ENCODE measurements at places on chromosomes 12 and 14.

DNA sequence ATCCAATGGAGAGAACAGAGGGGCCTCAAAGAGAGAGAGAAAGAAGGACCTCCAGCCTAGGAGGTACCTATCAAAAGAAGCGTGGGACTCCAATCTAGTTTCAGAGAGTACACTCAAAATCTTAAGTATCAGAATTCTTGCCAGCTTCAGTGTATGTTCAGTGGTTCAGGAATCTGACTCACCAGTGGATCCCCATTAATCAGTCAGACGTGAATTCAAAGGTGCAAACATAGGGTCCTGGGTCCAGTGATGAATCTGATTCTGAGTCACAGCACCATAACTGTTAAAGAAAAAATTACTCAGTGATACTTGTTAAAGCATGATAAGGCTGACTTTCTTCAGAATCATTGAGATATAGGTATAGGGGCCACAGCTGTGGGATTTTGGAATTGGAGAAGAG, 33.2 kb downstream of the ETNK1 start:
- peak; percentile 44 for DNase-seq

- DNase-seq = peak; percentile 68
Measured at GRCh38 chr12:121668750-121669520, 519 bp downstream of the MORN3 start.

GRCh38 chr12:92544322-92544721, 158.5 kb upstream of the PLEKHG7 start:
- DNase-seq = no peak

DNA sequence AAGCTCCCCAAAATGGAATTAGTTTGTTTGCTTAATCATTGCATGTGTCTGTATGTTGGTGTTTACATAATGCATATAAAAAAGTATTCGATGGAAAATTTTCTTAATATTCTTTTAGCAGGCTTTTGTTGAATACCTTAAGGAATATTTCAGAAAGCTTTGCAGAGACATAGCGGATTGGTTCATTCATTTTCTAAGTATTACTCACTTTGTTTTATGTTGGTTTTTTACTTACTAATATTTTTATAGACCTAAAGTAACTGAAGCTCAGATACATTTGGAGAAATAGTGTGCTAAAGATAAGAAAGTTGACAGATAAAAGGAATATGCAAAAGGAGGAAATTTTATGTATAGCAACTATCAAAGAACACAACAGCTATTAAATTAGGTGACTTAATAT, 191.0 kb downstream of the ERC1 start:
- no peak for DNase-seq

DNA sequence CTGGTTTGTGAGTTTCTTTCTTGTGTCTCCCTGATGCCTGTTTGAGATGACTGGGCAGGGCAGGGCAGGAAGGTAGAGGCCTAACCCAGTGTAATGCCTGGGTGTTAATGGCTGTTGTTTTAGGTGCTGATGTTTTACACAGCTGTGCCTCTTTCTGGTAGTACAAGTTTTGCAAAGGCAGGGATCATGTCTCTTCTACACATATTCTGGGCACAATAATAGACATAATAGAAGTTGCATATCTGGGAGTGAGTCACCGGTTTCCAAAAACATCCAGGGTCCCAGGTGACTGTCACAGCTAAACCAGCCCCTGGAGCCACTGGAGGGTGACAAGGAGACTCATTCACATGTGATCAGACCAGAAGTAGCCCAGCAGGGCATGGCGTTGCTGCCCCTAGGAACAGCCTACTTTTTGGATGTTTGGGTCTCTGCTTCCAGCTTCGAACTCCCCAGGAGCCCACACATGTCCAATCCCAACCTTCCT, 18.1 kb downstream of the TPCN1 start:
- DNase-seq = no peak

DNA sequence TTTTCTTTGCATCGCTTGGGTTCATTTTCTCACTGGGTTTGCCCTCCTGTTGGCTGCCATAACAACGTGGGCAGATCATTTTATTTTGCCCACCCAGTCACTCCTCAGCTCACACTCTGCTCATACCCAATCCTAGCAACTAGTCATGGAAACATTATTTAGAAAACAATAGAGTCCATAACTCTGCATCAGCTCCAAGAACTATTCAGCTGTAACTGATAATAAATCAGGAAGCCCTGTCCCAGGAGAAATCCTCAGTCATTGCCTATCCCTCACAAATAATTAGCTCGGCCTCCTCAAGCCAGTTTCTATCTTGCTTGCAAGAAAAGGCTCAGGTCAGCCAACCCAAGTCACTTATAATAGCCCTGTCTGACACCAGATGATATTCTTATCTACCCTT, 43.2 kb downstream of the RTN1 start:
- DNase-seq = no peak

DNA sequence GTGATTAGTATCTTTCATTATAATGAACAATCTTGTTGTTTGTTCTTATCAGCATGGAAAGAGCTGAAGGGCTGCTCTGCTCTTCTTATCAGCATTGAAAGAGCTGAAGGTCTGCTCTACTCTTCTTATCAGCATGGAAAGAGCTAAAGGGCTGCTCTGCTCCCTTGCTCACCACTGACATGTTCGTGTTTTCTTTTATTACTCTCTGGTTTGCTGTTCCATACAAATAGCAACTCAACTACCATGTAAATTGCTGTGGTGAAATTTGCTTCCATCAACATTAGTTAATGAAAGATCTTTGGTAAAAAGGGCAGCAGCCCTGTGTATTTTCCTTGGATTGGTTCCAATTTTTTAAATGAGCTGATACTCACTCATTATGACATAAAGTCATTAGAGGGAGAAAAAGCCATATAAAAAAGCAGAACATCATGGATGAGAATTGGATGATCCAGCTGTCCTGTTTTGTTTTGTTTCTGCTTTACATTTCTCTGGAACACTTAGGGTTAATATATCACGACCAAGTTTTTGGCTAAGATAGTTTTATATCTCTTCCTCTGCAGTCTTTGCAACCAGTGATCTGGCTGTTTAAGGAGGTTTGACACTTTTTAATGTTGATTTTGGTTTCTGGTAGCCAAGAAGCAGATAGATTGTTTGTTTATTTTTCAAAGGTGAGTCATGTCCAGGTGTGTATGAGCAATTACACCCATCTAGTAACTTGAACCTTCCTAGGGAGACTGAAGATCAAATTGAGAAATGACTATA, 356.6 kb downstream of the CEP128 start:
- no peak for DNase-seq

DNA sequence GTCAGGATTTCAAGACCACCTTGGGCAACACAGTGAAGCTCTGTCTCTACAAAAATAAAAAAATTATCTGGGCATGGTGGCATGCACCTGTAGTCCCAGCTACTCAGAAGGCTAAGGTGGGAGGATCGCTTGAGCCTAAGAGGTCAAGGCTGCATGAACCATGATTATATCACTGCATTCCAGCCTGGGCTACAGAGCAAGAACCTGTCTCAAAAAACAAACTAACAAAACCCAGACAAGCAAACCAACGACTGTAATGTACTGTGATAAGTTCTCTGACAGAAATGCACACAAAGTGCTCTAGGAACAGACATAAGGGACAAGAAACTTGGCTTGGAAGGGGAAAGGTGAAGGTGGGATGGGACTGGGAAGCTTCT, 22.4 kb downstream of the ENTPD5 start:
- DNase-seq = no peak

- DNase-seq = no peak
Measured at GRCh38 chr12:15852383-15852782, 29.8 kb upstream of the STRAP start.

DNA sequence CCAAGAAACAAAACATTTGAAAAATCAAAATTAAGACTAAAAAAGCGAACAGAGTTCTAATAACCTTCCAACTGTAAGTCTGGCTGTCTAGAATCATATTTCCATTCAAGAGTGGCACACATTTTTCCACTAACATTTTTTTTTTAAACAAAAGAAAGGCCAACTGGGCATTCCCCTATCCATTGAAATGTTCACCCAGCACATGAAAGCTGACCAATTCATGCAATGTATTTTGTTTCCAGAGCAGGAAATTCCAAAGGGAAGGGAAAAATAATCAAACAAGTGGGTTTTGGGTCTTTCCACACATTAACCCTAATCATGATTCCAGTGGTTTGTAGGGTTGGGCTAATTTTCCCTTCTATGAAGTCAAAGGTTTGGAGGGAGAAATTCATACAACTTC, 206.5 kb downstream of the CALM1 start:
- DNase-seq = no peak

GRCh38 chr14:64541261-64541971, 875 bp downstream of the HSPA2 start:
- peak; percentile 17 for DNase-seq

DNA sequence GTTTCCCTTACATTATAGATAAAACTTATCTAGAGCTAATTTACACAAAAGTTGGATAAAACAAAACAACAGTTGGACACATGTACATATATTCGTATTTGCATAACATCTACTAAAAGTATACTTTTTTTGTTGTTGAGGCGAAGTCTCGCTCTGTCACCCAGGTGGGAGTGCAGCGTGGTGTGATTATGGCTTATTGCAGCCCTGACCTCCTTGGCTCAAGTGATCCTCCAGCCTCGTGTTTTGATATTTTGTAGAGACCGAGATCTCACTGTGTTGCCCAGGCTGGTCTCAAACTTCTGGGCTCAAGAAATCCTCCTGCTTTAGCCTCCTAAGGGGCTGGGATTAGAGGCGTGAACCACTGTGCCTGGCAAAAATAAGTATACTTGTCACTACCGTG, 9.4 kb downstream of the SYNE2 start:
- DNase-seq = no peak

- DNase-seq = no peak
Measured at GRCh38 chr12:90842477-90842876, 112.5 kb downstream of the CCER1 start.

DNA sequence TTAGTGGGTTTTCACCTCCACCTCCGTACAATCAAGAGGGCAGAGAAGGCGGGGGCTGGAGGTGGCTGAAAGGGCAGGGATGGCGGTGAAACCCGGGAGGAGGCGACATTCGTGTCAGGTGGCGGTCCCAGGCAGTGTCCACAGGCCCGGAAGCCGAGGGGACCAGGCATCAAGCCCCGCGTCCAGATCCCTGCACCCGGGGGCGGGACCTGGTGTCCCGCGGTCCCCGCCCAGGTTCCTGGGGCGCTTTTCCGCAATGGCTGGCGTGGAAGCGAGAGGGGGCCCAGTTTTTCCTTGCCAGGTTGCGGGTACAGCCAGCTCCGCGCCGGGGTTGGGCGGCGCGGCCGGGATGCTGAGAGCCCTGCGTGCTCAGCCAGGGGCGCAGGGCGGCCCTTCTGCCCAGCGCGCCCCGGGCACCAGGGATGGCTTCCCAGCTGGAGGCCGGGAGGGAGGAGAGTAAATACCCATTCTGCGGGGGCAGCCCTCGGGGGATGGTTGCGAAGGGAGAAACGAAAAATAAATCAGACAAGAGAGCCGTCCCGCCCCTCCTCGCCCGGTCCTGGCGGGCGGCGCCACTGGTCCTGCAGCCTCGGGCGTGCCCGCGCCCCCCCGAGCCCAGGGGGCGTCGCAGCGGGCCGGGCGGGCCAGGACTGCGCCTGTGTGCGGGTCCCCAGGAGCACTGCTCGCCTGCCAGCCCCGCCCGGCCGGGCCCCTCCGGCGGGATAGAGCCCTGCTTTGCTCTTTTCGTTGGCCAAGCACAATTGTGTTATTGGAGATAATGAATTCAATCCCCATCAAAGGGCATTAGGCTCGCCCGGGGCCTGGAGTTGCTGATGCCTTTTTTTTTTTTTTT, 11.5 kb downstream of the FOXA1 start:
- no peak for DNase-seq

DNA sequence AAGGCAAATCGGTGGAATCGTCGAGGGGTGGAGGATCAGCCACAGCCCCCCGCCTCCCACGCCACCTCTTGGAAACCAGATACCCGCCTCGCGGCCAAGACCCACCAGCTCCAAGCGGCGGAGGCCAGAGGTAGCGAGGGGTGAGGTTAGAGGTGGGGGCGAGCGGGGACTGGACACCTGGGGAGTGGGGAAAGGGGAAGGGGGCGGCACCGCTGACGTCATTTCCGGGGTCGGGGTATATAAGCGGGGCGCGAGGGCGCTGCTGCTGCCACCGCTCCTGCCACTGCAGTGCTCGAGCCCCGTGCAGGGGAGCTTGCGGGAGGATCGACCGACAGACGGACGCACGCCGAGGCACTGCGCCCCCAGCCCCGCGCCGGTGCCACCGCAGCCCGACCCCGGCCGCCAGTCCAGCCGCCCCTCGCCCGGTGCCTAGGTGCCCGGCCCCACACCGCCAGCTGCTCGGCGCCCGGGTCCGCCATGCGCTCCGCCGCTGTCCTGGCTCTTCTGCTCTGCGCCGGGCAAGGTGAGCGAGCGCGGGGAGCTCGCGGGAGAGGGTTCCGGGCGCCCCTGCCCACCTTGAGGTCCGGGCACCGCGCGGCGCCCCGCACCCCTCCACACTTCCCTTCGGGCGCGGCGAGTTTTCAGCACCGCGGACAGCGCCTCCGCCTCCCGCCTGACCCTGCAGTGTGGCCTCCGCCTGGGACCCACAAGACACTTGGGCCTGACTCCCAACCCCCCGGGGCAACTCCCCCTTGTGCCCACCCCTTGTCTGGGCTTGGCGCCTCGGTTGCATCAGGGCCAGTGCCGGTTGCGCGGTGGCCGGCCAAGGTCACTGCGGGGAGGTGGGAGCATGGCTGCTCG, at the start of gene CHGA:
CHGA (plus strand) TSS at position 268 of the 861 bp plus-strand sequence; CDS start at position 478, 210 bp downstream.
- peak; percentile 65 for DNase-seq

DNA sequence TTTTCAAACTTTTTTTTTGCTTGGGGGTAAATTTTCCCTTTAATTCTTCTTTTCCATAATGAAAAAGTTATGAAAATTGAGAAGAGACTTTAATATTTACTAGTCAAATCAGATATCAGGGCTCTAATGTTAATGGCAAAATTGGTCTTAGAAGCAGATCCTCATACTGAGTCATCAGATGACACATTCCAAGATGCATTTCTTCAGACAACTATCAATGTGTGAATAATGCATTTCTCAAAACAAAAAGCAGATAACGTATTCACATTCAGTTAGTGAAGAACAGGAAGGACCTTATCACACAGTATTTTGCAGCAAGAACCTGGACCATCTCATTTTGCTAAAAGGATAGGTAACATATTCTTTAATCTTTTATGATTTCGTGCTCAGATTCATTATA, 130.7 kb downstream of the GPHN start:
- DNase-seq = no peak

DNA sequence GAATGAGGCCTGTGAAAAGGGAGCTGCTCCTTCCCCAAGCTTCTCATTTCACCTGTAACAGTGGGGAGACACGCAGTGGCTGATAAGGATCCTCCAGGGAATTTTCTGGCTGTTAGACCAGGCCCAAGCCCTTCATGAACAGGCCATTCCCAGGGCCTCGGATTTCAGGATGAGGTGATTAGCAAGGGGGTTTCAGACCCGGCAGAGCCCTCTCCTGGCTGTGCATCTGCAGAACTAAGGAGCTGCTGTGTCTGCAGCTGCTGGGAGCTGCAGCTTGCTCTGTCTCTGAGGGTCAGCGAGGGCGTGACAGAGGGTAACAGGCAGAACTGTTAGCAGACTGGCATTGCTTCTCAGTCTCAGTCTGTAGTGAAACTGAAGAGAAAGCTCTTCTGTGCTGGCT, 110.4 kb downstream of the KCNA5 start:
- DNase-seq = no peak
